ENCODE measurements at places on chromosomes 5 and 9.

DNA sequence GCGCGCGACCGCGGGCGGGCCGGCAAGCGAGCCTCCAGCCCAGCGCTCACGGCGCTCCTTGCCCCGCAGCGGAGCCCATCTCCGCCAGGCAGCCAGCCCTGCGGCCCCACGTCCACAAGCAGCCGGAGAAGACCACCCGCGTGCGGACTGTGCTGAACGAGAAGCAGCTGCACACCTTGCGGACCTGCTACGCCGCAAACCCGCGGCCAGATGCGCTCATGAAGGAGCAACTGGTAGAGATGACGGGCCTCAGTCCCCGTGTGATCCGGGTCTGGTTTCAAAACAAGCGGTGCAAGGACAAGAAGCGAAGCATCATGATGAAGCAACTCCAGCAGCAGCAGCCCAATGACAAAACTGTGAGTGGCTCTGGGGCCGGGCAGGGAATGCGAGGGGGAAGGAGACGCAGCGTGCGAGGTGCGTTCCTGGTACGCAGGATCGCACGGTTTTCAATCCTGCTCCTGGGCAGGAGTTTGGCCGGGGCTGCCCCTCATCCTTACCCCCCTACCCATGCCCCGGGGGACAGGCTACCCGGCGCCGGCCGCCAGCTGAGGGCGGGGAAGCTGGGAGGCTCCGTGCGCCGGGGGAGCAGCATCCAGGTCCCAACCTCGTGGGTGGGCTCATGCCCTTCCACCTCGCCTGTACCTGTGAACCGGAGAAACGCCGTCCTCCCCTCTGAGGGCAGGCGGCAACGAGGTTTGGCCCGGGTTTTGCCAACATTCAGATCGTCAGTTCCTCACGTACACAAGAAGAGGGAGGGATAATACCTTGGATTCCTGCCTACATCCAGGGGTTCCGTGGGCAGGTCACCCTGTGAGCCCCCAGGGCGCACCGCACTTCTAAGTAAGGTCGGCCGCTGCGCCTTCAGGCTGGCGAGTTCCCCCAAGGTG is 6.6 kb downstream of the ISL1 start:
- no peak for DNase-seq

DNA sequence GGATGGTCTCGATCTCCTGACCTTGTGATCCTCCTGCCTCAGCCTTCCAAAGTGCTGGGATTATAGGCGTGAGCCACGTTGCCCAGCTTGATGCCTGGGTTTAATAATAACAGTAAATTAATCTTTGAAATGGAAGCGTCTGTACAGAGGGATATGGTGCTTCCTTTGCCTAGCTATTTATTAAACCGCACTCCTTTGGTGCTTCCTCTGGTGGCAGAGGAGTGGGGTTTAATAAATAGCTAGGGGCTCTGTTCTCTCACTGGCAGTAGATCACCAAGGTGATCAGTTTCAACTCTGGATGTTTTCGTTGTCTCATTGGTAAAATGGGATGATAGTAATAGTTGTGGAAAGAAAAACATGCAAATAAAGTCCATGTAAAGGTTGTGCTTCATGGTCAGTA is 1122.5 kb upstream of the WWC1 start:
- no peak for DNase-seq

GRCh38 chr9:72648324-72649126 is 127.1 kb downstream of the TMC1 start:
- DNase-seq = no peak

DNA sequence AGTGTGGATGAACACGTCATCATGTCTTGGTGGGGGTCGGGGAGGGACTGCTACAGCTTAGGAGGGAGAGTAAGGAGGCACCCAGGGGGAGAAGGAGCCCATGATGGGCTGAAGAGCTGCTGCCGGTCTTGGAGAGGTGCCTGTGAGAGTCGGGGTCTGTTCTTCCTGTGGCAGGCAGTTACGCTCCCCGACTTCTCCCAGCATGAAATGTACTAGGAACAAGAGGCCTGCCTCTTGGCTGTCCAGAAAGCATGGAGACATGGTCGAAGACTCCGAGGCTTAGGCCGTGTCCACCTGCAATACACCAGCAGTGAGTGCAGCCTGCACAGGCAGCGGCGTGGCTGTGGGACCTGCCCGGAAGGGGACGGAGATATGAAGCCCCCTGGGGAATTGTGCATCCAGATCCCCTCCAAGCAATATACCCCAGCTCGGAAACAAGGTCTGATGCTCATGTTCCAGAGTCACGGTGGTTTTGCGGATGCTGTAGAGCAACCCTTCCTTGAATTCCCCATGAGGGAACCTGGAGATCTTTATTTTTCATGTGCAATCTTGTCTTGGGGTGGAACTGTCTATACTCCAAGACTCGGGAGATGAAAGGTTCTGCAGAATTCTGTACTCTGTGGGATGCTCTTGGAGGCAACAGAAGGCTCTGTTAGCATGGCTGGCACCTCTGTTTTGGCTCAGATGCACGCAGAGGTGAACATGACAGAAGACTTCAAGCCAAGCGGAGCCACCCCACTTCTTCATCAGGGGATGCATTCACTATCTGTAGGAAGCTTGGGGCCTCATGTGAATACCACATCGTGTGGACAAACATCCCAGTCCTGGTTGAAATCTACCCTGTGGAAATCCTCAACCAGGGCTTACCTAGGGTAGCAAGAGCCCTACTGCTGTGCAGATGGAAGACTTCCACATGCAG is 374.9 kb upstream of the IRX4 start:
- DNase-seq = no peak

DNA sequence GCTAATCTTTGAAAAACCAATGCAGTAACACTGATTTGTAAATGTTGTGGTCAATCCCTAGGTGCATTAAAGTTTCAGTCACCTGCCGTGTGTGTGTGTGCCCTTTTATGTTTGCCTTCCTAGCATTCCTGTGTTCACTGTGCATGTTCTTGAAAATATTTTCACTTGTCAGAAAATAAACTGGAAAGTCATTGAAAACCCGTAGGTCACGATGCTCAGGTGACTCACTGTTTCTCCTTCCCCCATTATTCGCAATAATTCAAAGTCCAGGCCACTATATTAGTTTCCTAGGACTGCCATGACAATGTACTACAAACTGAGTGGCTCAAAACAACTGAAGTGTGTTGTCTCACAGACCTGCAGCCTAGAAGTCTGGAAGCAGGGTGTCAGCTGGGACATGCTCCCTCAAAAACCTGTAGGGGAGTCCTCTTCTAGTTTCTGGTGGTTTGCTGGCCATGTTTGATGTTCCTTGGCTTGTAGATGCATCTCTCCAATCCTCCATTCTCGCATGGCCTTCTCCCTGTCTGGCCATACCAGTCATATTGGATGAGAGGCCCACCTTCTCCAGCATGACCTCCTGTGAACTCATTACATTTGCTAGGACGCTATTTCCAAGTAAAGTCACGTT is 29.3 kb downstream of the MARVELD2 start:
- DNase-seq = no peak

DNA sequence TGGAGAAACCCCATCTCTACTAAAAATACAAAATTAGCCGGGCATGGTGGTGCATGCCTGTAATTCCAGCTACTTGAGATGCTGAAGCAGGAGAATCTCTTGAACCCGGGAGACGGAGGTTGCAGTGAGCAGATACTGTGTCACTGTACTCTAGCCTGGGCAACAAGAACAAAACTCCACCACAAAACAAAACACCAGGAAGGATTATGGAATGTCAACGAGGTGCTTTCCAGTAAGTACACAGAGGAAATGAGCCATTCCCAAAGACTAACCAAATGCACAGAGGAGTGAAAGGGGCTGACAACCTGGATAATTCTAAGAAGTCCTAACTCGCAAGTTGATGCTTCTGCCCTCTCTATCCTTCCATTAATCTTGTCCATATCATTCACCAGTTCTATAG is 126.1 kb upstream of the RETREG1 start:
- no peak for DNase-seq

GRCh38 chr5:144089401-144090021 is 80.9 kb downstream of the YIPF5 start:
- no peak for DNase-seq

DNA sequence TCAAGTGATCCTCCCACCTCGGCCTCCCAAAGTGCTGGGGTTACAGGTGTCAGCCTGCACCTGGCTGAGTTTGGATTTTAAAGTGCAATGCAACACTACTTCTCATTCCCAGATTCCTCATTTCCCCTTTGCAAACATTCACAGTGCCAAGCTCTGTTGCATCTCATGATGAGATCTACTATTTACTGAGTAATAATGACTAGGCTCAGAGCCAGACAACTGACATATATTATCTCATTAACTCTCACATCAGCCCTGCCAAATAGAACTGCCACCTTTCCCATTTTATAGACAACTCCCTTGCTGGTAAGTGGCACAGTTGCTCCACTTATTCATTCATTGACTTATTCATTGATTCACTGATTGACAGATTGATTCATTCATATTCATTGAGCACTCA is 7.0 kb downstream of the PDE6A start:
- peak; percentile 4 for DNase-seq

Data from NCI-H2107 (cell line).